ENCODE measurements at places on chromosomes 11 and 22.

DNA sequence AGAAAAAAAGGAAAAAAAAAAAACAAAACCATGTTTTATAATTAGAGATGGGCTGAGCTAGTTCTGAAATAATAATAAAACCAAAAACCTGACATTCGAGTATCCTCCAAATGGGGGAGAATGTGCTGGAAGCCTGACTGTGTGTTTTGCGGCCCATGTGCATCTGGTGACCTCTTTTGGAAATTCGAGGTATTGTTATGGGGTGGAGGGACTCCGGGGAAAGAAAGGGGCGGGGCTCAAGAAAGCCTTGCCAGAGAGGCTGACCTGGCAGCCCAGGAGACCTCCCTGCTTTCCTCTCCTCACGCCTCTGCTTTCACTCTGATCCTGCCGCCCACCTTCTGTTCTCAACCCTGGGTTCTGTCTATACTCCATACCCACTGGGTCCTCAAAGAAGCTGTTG lies 72.9 kb downstream of the CTTN start:
- DNase-seq = no peak

DNA sequence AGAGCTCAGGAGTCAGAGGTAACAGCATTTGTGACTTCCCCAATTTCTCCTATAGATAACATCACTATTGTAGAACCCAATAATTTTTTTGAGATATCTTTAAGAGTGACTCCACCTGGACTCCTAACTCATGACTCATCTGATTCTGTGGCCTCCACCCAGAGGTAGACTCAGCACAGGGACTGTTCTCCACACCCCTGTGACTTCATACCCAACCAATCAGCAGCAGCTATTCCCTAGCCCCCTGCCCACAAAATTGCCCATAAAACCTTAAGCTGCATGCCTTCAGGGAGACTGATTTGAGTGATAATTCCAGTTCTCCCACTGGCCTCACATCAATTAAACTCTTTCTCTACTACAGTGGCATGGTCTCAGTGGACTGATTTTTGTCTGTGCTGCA lies 475.4 kb upstream of the FAT3 start:
- no peak for DNase-seq

GRCh38 chr22:49765091-49765771 lies 62.4 kb downstream of the BRD1 start:
- DNase-seq = no peak

GRCh38 chr11:11995601-11996000 lies 12.8 kb downstream of the DKK3 start:
- no peak for DNase-seq

- no peak for DNase-seq
Measured at GRCh38 chr11:28026634-28027290, 81.2 kb downstream of the KIF18A start.

DNA sequence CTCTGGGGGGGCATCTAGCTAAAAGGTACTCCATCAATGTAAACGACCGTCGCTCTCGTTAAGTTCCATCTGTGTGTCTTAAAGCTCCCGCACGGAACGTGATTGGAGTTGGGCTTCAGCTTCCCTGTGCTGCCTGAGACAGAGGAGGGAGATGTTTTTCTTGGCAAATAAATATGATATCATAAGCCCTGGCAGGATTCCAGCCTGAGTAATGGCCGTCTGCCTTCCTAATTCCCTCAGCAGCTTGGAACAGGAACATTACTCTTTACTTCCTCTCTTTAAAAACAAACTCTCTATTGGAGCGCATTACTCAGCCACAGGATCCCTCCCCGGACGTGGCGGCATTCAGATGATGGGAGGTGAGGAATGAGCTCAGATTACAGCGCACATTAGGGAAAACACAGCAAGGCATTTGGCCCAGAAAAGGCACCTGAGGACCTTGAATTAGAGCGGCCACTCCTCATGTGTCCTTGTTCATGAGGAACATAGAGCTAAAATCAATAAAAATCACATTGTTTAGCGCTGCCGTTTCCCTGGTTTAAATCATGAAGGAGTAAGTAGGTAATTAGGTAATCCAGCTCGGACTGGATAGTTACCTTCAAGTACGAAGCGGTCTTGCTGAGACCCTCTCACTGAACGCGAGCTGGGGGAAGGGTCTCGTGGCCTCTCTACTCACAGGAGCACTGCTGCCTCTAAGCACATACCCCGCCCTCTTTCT lies 230.4 kb downstream of the ST3GAL4 start:
- peak; percentile 99 for DNase-seq

GRCh38 chr22:35115515-35115914 lies 49.6 kb downstream of the ISX start:
- DNase-seq = no peak

- no peak for DNase-seq
Measured at GRCh38 chr11:20208622-20209111, 48.4 kb upstream of the DBX1 start.

GRCh38 chr11:33475993-33476392 lies 218.8 kb downstream of the HIPK3 start:
- no peak for DNase-seq

GRCh38 chr11:79414041-79414440 lies 26.8 kb downstream of the TENM4 start:
- DNase-seq = no peak

GRCh38 chr22:38965614-38966379 lies 8.4 kb downstream of the APOBEC3A start:
- no peak for DNase-seq
